Caki2 (cell line): ENCODE measurements at places on chromosomes 7 and 10.

DNA sequence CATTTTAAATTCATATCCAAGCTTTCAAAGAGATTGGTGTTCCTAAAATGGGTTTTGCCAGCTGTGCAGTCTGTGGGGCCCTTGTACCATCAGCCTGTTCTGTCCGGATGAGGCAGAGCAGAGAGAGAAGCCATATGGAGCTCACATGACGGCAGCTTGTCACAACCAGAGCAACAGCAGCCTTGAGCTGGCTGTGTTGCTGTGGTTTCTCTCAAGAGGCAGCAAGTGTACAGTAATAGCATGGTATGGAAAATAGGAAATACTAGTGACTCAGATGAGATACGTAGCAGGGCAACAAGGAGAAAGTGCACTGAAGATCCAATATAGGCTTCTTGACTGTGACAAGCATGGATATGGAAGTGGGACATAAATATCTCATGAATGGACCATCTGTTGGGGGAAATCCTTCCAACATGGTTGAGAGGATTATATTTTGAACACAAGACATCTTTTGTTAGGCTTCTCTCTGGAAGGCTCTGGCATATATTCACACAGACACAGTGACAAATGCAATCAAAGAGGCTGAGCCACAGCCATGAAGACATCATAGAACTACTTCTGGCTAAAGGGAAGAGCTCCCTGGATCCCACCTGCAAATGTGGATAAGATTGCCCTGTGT lies 251.0 kb upstream of the TAC1 start:
- DNase-seq: no peak

DNA sequence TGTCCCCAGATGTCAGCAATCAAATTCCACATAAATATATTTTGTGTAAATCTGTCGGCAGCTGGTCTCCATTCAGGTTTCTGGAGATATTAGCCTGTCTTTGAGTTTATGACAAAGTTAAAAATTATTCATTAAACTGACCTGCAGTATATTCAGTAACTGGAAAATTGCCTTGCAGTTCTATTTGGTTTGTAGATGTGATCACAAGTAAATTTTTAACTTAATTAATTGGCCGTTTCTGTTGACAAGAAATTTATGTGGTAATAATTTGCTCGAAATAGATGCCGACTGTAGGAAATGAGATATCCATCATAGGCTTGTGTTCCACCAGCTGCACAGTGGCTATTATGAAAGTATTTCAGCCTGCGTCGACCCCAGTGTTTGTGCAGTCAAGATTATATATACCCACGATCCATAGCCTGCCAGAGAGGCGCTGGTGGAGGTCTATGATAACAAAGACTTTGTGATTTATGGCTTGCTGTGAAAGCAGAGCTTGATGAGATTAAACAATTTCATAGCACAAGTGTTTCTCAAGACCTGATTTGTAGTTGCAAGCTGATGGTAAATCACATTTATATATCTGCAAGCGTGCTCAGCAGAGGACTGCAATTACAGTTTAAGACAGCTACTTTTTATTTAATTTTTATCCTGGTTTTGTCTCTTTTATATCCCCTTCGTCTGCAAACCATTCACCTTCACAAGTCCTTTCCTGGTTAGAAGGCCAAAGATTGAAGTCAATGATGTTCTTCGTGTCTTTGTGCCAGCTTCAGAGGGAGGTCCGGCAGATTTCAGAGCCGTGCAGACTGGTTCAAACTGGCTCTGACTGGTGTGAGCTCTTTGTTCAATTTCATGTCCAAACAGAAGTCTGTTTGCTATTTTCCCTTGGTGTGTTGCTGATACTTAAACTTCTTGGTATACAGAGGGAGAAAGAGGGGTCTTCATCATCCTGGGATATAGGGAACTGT lies 850.9 kb downstream of the LRMDA start:
- peak; percentile 89 for DNase-seq

DNA sequence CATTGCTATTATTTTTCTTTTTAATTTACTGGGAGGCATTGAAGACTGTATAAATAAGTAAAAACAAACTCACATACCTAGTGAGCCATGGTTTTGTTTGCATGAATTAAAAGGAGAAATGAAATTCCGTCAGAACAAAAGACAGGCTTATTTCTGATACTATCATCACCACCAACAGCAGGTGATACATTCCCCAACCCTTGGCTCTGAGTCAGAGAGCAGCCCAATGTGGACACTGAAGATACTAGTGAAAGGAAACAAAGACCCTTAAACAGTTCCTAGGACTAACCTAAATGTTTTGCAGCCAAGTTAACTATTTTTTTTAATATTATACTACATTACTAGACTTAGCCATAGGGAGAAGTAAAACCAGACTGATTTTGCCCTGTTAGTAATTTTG lies 31.6 kb downstream of the CHRM2 start:
- no peak for DNase-seq

GRCh38 chr10:79113827-79114226 lies 45.1 kb downstream of the ZMIZ1 start:
- DNase-seq: no peak
